ENCODE measurements at places on chromosomes 6 and 20. TPM values are rescaled to one million over a fixed set of nuclear protein-coding genes. Genes with fewer than 3 reads are reported as not detected.
A peak's percentile ranks its signal among the peaks of the same experiment; 100 is the strongest.

DNA sequence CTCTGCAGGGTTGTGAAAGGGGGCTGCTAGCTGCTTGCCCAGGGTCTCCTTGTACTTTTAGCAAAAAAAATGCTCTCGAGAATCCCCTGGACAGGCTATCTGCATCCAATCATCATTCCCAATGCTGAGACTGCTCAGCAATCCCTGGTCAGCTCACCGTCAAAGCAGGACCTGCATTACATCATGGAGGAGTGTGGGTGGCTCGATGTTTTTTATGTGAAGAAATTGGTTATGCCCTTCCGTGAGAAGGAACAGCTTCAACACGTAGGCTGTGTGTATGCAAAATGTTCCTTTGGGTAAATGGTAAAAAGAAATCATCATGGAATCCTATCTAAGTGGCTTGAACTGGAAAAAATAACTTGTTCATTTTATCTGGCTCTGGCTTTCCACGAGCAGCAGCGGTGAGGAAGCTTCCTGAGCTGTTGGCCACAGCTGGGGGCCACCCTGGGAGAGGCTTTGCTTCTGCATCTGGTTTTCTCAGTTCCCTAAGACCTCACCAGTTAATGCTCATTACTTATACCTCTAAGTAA, 111.4 kb downstream of the FYN start:
- DNase-seq = no peak
- no peaks in the 10 kb centered on the region for H3K27me3 ChIP-seq
- H3K4me3 ChIP-seq = peak overlapping the region; percentile 84
- H3K36me3 ChIP-seq = peaks cover 17% of the 10 kb centered on the region
- H3K4me1 ChIP-seq = peaks cover 88% of the 10 kb centered on the region
- peak overlapping the region; percentile 94 for H3K27ac ChIP-seq

- H3K27ac ChIP-seq = peak overlapping the region; percentile 89
- DNase-seq = no peak
- peaks cover 34% of the 10 kb centered on the region for H3K4me1 ChIP-seq
- no peaks in the 10 kb centered on the region for H3K36me3 ChIP-seq
- H3K27me3 ChIP-seq = no peaks in the 10 kb centered on the region
- H3K4me3 ChIP-seq = peak overlapping the region; percentile 21
Measured at GRCh38 chr20:50260479-50261221, 70.0 kb downstream of the CEBPB start.

DNA sequence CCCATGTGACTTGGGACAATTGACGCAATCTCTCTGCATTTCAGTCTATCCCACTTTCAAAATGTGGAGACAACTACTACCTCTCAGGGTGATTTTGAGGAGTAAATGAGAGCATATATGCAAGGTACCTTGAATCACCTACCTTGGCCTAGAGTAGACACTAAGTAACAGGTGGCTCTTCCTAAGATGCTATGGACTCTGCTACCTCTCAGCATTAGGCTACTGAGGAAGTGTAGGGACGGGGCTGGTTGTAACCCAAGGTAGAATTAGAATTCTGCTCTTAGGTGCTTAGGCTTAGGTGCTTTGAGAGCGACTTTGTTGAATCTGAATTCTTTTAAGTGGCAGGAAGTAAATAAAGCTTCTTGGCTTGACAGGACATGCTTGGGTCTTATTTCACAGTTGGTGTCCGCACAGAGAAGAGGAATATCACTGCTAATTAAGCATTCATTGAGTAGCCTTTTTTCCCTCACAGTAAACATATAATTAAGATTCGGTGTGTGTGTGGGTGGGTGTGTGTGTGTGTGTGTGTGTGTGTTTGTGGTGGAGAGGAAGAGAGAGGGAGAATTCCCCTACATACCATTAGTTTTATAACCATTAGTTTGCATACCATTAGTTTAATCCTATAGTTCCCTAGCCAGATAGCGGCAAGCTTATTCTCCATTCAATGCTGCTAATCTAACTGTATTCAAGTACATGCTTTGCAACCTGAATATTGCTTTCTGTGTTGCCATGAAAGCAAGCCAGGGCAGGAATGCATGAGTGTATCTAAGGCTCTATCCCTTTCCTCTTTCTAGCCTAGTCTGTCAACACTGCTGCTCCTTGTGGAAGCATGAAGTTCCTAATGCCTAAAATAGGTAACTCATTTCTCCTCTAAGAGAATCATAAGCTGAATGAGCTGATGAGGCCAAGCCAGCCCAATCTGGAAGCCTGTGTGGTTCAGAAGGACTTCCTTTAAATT, 112.5 kb downstream of the IPCEF1 start:
- peak overlapping the region; percentile 95 for H3K4me3 ChIP-seq
- peaks cover 70% of the 10 kb centered on the region for H3K4me1 ChIP-seq
- H3K27me3 ChIP-seq = no peaks in the 10 kb centered on the region

COX4I2 gene
- not detected for total RNA-seq

DNA sequence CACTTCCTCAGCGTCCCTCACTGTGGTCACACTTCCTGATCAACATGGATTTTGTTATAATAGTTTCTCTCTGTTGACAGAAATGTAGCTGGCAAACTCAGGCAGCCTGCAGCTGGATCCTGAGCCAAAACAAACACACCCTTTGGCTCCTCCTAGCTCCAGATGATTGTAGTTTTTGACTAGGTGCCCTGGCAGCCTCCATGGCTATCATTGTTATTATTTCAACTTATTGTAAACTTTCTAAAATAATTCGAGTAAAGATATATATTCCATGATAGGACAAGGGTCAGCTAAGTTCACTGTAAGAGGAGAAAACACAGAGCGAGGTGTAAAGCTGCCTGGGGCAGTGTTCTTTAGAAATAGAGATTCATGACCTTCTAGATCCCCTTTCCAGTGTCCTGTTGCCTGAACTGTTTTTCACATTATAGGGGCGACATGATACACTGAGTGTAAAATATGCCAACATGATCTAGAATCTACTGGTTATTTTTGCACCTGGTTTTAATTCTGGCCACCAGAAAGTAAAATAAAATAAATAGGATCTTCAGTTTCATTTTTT, 98.2 kb upstream of the HDGFL1 start:
- H3K36me3 ChIP-seq = no peaks in the 10 kb centered on the region
- H3K4me3 ChIP-seq = no peak overlapping the region
- DNase-seq = no peak
- no peak overlapping the region for H3K27ac ChIP-seq
- no peaks in the 10 kb centered on the region for H3K27me3 ChIP-seq
- no peaks in the 10 kb centered on the region for H3K4me1 ChIP-seq

DNA sequence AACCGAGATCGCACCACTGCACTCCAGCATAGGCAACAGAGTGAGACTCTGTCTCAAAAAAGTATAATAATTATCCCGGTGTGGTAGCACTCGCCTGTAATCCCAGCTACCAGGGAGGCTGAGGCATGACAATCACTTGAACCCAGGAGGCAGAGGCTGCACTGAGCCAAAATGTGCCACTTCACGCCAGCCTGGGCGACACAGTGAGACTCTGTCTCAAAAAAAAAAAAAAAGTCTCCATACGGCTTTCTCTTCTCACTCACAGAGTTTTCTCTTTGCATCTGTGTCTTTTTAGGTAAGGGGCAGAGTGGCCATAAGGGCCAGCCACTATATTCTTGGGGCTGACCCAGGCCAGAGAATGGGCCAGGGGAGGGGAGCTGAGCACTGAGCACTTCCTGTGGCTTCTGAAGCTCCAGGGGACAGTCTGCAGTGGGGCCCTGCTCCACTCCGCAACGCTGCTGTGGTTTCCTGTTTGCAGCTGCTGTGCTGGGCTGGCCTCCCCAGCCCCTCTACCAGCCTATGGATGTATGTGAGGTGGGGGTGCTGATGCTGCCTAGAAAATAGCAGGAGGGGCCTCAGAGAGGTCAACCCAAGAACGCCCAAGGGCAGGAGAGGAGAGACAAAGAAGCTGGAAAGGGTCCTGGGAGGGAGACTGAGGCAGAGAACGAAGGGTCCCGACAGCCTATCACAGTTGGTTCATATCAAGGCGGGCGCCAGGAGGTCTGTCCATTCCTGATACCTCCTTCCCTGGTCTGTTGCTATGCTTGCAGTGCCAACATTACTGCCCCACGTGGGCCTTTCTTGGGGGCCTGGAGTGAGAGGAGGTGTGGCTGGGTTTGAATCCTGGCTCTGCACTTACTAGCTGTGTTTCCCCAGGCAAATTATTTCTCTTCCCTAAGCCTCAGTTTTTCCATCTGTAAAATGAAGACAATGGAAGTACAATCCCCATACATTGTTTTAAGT, 16.0 kb downstream of the SLA2 start:
- H3K4me1 ChIP-seq = peaks cover 49% of the 10 kb centered on the region
- no peaks in the 10 kb centered on the region for H3K27me3 ChIP-seq
- peak overlapping the region; percentile 93 for H3K27ac ChIP-seq
- H3K36me3 ChIP-seq = peaks cover 47% of the 10 kb centered on the region
- H3K4me3 ChIP-seq = peak overlapping the region; percentile 78

DNA sequence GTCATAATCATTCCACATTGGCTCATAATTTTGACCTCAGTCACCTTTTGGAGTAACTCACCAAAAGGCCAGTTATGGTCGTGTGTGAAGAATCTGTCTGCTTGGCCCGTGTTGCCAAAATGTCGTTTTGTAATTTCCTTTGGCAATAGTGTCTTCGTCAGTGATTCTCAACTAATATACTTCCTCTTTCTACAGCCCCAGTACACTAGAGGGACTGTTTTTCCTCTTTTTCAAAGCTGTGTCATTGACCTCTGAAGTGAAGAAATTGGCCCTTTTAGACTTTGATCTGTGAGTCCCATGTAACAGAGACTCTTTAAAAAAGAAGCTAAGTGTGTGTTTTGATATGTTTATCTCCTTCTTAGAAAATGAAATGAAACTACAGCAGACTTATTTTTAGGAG, 5.2 kb downstream of the FOXO3 start:
- peak overlapping the region; percentile 73 for H3K27ac ChIP-seq
- peak overlapping the region; percentile 51 for H3K4me3 ChIP-seq
- peaks cover 49% of the 10 kb centered on the region for H3K4me1 ChIP-seq
